Natural killer cell (primary cell): ENCODE measurements at places on chromosomes 6 and 20. TPM values are rescaled to one million over a fixed set of nuclear protein-coding genes. Genes with fewer than 3 reads are reported as not detected.

The WFDC12 gene
- not detected for total RNA-seq

The SEL1L2 gene
- total RNA-seq, result not detected

The CAPN11 gene
- not detected for total RNA-seq

The BHLHE23 gene
- not detected for total RNA-seq

The EIF2S2 gene
- total RNA-seq, result 17.6 TPM

The TINAG gene
- total RNA-seq, result not detected

The HDGFL1 gene
- not detected for total RNA-seq

The EPHA7 gene
- total RNA-seq, result not detected

DNA sequence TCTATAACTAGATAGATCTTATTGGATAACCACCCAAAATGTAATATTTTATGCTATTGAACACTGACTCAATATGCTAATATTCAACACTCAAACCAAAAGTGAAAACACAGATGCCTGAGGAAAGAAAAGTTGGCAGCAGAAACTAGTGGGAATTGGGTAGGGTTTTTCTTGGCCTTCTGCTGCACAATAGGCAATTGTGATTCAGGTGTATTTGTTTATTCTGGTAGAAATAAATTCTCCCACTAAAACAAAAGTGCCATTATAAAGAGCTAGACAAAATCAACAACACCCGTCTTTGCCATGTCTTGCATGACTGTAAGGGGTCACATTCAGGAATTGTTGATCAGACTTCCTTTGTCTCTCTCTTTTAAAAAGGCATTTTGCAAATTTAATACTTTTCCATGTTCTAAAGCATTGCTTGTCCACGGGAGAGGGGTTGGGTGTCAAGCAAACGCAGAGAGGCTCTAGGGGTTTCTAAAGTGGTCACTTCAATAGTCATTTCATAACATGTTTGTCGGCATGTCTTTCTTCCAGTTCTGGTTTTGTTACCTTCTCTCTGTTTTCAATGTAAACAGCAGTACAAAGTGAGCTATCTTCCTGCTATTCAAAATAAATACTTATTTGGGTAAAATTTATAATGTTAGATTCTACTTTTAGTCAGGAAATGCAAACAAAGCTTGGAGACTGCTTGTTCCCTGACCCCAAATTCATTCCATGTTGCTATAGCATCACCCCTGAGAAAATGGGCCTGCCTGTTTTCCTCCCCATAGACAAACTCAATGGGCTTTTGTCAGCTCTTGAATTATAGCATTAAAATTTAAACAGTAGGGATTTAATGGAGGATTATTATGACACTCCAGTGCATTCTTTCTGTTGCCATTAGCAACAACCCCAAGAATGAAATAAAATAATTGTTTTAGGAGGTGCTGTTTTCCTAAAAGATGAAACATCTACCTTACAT is 217.0 kb upstream of the CCN2 start:
- DNase-seq, result no peak

DNA sequence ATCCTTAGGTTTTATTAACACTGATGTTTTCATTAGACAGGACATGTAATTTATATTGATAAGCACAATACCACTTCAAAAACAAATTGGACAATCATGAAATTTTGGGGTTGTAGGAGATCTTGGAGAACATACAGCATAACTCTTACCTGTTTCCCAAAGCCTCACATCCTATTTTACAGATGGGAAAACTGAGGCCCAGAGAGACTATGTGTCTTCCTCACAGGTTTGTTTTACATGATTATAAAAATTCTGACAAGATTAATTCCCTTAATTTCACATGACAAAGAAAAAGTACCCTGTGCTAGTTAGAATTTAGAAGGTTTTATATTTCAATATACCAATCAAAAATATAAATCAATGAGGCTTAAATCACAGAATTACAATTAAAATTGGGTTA is 145.5 kb downstream of the GMDS start:
- no peak for DNase-seq

- DNase-seq, result no peak
Observed at GRCh38 chr20:18138266-18138582, 561 bp downstream of the KAT14 start.

DNA sequence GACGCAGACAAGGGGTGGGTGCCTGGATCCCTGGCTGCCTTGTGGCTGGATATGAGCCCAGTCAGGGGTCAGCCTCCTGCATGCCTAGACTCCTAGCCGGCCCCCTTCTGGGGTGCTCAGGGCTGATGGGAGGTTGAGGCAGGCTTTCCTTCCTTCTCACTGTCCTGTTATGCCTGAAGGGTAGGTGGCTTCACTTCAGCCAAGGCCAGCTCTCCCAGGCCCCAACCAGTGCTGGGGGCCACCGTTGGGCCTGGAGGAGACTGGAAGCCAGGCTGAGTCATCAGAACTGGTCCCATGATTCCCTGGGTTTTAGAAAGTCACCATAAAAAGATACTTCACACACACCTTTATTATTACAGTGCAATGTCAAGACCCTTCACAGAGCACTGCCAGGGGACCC is 2.9 kb upstream of the POU5F1 start:
- no peak for DNase-seq

GRCh38 chr6:51844336-51844735 is 243.1 kb downstream of the PKHD1 start:
- no peak for DNase-seq

DNA sequence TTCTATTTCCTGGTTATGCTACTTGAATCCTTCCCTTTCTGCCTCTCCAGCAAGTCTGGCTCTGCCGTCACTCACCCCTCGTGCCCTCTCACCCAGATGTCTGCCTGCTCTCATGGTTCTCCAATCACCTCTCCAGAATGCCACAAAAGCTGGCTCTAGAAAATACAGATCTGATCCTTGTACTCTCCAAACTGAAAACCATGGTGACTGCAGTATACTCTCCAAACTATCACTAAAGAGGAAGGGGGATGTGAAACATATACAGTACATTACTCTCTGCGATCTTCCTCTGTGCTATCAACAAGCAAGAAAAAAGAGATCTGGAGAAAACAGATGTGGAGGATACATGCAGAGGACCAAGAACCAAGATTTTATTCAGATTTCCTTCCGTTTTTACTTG is 91.1 kb downstream of the ATXN1 start:
- no peak for DNase-seq

DNA sequence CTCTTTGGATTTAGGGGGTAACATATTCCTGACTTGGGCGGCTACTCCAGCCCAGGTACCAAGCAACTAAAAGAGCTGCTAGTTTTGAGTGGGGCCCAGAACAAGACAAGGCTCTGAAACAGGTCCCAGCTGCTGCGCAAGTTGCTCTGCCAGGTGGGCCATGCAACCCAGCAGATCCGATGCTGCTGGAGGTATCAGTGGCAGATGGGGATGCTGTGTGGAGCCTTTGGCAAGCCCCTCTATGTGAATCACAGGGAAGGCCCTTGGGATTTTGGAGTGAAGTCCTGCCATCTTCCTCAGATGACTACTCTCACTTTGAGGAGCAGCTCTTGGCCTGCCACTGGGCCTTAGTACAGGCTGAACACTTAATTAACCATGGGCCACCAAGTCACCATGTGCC is 43.7 kb upstream of the VSX1 start:
- DNase-seq, result no peak

DNA sequence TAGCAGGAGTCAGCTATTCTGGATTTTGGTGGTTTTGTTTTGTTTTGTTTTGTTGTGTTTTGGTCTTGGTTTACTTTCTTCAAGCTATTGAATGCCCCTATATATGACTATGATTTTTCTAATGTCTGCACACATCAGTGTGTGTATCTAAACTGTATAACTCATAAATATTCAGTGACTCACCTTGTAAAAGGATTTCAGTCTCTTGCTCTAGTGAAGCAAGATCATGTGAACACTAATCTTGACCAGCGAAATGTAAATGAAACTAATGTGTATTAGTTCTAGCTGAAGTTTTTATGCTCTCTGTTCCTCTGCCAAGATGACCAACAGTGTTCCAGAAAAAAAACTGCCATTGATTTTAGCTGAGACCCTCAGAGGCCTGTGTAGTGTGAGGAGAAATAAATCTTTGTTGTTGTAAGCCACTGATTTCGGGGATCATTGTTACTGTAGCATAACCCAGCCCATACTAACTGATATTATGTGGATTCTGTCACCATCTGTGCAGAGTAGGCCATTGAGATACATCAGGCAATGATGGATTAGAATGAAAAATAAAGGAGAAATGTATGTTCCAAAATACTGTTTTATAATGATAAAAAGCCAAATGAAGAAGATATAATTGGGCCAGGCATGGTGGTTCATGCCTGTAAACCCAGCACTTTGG is 11.5 kb upstream of the BTBD9 start:
- DNase-seq, result no peak

- no peak for DNase-seq
Observed at GRCh38 chr6:133740816-133741215, 148.1 kb upstream of the TCF21 start.

DNA sequence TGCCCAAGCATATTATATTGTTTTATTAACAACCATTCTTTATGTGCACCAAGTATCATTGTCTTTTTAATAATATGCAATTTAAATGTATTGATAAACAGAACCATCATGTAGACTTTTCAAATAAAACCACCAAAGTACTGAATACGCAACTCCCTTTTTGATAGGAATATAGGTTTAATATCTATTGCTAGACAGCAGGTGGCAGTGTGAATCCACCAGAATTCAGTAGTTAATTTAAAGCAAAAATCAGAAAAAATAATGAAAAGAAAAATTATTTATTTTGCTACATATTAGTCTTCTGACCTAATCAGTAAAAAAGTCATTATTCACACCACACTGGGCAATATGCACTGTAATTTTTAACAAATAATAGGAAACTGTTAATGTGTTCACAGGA is 143.7 kb downstream of the KLHL32 start:
- DNase-seq, result peak; percentile 41

GRCh38 chr6:125944434-125944816 is 12.1 kb upstream of the HINT3 start:
- no peak for DNase-seq

DNA sequence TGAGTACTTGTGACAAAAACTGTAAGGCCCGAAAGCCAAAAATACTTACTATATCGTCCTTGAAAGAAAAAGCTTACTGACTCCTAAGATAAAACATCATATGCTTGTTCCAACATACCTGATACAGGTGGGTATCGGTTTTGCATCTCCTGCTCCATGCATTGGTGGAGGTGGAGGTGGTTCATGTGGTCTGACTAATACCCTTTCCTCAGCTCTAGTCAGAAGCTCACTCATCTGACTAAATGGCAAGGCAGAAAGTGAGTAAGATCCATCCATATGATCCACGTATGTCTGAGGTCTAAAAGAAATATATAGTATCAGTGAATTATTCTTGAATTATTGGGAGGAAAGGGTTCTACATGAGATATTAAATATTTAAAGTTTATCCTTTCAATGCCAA is 76.2 kb downstream of the WASF1 start:
- DNase-seq, result no peak

DNA sequence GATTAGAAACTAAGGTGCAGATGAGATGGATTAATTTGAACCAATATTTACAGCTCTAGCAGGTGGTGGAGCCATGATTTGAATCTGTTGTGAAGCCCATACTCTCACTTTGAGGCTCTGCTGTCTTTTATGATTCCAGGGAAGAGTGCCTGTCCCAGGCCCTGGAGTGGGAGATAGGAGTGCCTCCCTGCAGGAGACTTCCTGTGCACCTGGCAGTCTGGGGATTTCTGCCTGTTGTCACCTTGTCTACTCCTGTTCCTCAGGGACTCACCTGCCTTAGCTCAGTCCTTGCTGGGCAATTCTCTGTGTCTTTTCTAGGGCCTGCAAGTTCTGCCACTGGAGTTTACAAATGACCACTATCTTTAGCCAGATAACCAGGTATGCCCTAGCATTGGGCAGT is 46.3 kb downstream of the SCAND1 start:
- DNase-seq, result no peak

- no peak for DNase-seq
Observed at GRCh38 chr20:41061155-41061554, 32.5 kb downstream of the TOP1 start.

DNA sequence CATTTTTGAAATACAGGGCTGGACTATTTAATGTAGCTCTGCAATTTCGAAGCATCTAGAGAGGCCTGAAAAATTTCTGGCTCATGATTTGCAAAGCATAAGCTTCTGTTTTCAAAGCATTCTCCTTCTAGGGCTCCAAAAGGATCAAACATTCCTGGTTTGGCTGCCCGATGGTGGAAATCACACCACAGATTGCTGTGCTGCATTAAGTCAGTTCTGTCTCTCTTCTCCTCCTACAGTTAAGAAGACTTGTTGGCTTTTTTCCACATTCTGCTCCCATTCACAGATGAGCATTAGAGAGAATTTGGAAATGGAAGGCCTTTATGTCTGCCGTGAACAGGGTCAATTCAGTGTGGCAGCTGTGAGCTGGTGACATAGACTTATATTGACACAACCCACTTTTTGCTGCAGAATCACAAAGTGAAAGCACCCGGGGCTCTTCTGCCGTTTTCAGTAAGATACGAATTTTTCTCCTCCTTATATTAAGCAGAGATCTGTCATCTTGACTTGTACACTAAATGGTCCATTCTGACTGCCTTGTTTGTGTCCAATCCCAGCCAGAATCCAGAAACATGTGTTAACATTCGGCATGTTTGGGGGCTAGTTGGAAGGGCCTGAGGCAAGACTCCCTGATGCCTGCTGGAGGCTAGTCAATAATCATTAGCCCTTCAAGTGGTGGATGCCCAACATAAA is 330.8 kb upstream of the DEFB112 start:
- DNase-seq, result no peak

GRCh38 chr6:119348748-119349360 is 707 bp downstream of the MAN1A1 start:
- DNase-seq, result peak; percentile 39

GRCh38 chr6:34386316-34387137 is 5.9 kb downstream of the NUDT3 start:
- no peak for DNase-seq

GRCh38 chr6:150721418-150722266 is 122.0 kb downstream of the PLEKHG1 start:
- no peak for DNase-seq

DNA sequence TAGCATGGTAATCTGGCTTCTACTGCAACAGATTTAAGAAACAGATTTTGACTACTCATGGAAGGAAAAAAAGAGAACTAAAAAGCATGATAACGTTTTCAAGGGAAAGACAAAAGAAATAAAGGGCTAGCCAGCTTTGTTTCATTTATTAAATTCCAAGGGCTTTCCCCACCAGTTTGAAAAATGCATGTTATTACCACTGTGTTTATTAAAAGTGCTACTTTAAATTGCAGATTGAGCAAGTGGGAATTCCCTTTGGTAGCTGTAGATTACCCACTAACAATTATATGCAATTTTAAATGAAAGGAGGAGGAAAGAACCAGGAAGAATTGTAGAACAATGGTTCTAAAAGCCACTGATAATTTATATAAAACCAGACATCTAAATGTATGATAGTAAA is 40.6 kb upstream of the NHSL1 start:
- no peak for DNase-seq

GRCh38 chr6:27383481-27383880 is 5.1 kb upstream of the ZNF391 start:
- no peak for DNase-seq

GRCh38 chr20:61260905-61261304 is 8.8 kb downstream of the CDH4 start:
- DNase-seq, result no peak

DNA sequence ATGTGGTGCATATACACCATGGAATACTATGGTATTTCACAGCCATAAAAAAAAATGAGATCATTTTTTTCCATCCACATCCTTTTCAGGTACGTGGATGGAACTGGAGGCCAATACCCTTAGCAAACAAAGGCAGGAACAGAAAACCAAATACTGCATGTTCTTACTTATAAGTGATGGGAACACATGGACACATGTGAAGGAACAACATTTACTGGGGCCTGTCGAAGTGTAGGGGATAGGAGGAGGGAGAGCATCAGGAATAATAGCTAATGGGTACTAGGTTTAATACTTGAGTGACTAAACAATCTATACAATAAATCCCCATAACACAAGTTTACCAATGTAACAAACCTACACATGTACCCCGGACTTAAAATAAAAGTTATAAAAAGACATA is 30.5 kb downstream of the CCN2 start:
- no peak for DNase-seq
